Activated CD4-positive, CD25-positive, alpha-beta regulatory T cell (primary cell): ENCODE measurements at places on chromosomes 12 and 14.

GRCh38 chr14:61864329-61864898, 102.2 kb downstream of the SNAPC1 start:
- no peak for DNase-seq

- no peak for DNase-seq
Measured at GRCh38 chr14:83483063-83483462, 1949.4 kb upstream of the SEL1L start.

- no peak for DNase-seq
Measured at GRCh38 chr12:104622928-104623327, 166.2 kb downstream of the CHST11 start.

DNA sequence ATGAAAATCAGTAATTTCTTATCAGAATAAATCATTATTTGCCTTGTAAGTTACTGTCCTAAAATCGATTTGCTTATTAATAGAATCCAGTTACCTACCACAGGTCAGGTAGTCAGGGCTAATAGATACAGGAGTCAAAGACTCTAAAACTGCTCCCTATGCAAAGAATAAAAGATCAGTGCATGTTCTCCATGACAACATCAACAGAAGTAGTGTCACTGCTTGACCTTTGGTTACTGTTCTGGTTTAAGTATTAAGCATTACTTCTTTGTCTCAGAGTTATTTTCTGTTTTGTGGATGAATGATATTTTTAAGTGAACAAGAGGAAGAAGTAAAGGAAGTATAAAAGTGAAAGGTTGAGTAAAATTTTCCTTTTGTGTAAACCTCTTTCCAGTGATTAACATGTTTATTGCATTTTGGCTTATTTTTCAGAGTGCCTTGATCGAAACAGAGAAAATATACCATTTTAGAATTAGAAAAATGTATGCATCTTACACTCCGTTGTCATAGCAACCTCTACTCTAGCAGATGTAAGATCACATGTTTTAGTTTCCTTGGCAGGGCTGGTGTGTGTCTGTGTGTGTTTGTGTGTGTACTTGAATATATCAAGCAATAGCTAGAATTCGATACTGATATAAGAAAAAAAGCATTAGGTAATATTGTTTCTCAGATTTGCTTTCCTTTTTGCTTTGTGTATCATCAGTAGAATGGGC, 44.7 kb downstream of the ABCD2 start:
- DNase-seq = no peak

DNA sequence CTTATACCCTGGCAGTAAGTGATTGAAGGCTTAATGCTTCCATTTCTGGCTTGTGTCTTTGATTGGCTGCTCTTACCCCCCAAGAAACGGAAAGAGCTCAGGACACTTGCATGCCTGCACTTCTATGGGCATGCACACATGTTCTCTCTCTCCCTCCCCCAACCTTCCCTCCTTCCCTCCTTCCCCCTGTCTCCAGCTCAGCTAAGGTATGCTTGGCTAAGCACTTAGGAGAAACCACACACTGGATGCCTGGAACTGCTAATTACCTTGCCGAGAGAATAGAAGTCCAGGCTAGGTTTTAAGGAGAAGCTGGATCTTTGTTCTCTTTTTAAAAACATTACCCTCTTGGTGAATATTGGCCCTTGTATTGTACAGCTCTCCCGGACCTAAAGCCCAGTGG, 1072.8 kb upstream of the TMEM132C start:
- DNase-seq = no peak

DNA sequence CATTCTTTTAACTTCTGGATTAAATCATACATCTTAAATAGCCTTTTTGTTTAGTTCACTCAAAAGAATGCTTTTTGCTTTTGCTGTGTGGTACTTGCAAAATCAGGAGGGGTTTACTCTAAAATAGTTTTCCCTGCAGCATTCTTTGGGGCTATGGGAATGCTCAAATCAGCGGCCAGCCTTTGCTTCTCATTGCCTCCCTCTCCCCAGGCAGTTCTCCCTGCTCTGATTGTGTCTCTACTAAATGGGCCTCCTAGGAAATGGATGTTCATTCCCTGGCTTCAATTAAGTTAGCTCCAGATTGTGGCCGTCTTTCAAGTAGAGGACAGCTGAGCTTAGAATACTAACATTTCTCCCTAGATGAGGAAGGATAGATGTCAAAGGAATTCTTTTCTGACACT, 4.4 kb downstream of the TULP3 start:
- no peak for DNase-seq

GRCh38 chr12:74725154-74725553, 187.5 kb downstream of the ATXN7L3B start:
- DNase-seq = no peak

DNA sequence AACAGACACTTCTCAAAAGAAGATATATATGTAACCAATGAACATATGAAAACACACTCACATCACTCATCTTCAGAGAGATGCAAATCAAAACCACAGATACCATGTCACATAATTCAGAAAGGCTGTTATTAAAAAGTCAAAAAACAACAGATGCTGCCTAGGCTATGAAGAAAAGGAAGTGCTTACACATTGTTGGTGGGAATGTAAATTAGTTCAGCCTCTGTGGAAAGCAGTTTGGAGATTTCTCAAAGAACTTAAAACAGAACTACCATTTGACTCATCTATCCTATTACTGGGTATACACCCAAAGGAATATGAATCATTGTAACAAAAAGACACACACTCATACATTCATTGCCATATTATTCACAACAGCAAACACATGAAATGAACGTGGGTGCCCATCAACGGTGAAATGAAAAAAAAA, 35.1 kb downstream of the EIF2S3B start:
- no peak for DNase-seq

DNA sequence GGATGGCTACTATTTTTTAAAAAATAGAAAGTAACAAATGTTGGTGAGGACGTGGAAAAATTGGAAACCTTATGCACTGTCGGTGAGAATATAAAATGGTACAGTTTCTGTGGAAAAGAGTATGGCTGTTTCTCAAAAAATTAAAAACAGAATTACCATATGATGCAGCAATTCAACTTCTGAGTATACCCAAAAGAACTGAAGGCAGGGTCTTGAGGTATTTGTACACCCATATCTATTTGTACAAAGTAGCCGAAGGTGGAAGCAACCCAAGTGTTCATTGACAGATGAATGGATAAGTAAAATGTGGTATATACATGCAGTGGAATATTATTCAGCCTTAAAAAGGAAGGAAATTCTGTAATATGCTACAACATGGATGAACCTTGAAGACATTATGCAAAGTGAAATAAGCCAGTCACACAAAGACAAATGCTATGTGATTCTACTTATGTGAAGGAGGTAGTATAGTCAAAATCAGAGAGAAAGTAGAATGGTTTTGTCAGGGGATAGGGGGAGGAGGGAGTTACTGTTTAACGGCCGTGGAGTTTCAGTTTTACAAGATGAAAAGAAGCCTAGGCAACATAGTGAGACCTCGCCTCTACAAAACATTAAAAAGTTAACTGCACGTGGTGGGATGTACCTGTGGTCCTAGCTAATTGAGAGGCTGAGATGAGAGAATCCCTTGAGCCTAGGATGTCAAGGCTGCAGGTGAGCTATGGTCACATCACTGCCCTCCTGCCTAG, 38.4 kb upstream of the CCT2 start:
- no peak for DNase-seq

GRCh38 chr12:115598871-115599811, 678.4 kb downstream of the MED13L start:
- DNase-seq = no peak

DNA sequence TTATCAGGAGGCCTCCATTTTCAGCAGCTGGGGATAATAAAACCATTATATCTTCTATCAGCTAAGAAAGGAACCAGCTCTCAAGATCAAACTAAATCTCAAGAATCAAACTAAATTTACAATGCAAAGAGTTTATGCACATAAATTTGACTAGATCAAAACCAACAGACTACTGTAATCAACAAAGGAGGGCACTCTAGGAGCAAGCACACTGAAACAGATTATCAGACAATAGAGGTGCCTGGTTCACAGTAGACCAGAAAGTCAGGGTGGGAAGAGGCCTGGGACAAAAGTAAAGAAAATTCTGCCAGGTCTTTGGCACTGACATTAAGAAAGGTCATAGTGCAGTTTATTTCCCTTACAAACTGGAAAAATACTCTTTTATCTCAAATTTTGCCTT, 61.0 kb downstream of the HECTD4 start:
- no peak for DNase-seq
